ENCODE measurements at places on chromosomes 5 and 9.

- no peak for DNase-seq
These were observed 135.1 kb upstream of the ERCC6L2 start for GRCh38 chr9:95740217-95741004.

- no peak for DNase-seq
These were observed 483.0 kb upstream of the DMAC1 start for GRCh38 chr9:8282535-8282934.

DNA sequence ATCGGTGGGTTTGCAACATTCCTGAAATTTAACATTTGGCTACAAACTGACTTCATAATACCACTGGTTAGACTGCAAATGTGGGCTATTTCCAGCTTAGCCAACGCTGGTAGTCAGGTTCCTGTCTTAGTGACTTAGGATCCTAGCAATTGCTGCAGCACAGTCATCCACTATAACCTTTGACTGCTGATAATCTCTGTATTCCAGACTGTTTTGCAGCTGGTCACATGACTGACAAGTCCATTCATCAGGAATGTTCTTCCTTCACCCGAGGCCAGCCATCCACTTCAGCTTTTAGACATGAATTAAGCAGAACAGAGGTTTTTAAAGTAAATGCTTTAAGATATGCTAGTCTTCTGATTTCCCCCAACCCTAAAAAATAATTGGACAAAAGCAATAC, 425.9 kb upstream of the MPDZ start:
- DNase-seq: no peak

- no peak for DNase-seq
These were observed 89.8 kb upstream of the GABRP start for GRCh38 chr5:170693701-170694100.

DNA sequence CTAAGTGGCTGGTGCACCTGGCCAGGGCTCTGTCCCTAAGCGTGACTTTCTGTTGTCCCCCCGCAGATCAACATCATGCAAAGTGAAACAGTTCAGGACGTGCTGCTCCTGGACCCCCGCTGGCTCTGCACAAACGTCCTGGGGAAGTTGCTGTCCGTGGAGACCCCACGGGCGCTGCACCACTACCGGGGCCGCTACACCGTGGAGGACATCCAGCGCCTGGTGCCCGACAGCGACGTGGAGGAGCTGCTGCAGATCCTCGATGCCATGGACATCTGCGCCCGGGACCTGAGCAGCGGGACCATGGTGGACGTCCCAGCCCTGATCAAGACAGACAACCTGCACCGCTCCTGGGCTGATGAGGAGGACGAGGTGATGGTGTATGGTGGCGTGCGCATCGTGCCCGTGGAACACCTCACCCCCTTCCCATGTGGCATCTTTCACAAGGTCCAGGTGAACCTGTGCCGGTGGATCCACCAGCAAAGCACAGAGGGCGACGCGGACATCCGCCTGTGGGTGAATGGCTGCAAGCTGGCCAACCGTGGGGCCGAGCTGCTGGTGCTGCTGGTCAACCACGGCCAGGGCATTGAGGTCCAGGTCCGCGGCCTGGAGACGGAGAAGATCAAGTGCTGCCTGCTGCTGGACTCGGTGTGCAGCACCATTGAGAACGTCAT, 19.7 kb upstream of the CTSL start:
- no peak for DNase-seq

DNA sequence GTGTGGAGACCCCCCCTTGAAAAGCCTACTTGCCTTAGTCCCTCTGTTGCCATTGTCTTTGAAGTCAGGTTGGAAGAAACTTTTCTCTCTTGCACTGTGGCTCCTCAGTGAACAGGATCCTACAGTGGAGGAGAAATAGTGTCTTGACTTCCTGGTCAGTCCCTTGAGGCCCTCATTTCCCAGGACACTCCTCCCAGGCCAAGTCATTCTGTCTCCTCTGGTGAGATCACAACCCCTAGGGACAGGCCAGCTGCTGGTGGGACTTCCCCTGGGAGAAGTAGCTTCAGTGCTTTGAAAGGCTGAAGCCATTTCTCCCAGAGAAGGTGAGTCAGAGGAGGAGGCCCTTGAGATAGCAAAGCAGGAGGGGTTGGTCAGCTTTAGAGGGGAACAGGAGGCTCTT, 10.1 kb upstream of the GRIA1 start:
- DNase-seq: no peak

GRCh38 chr5:124524552-124525232, 221.7 kb downstream of the ZNF608 start:
- no peak for DNase-seq

- no peak for DNase-seq
These were observed 198.6 kb downstream of the MSX2 start for GRCh38 chr5:174922955-174923354.

DNA sequence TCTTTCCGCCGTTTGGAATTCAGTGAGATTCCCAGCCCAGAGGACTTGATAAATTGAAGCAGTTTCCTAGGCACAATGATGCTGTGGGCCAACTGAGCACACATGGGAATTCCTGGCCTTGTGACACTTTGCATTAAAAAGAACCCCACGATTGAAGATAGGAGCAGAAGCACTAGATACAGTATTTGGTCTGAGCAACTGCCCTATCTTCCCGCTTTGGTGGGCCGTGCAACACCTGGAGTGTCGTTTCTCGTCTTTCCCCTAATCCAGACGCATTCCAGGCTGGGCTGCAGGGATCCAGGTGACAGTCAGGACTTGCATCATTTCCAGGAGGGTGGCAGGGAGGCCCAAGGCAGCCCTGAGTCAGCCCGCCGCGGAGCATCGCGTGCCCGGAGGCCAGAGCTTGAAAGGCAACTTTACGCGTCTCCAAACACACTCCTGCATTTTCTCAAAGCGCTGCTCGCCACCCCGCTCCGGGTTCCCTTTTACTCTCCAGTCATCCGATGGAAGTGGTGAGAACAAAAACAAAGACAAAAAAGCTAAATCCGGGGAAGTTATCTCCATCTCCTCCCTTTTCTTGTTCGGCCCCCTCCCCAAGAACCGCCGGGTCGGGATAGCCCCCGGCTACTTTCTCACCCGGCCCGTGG, 753 bp upstream of the STC2 start:
- no peak for DNase-seq

DNA sequence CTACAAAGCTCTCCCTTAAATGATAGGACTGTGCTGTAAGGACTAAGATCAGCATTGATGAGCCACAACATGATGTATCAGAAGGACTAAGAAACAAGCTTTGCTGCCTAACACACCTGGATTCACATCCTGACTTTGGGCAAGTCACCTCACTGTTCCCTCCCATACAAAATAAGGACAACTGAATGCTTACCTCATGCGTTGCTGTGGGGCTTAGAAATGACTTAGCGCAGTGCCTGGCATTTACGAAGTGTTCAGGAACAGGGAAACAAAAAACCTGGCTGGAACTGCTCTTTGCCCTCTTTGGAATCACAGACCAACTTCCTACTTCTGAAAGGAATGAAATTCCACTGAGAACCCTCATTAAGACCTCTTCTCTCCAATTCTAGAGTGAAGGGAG, 113.7 kb downstream of the BAAT start:
- no peak for DNase-seq

GRCh38 chr5:119279093-119279492, 76.7 kb upstream of the TNFAIP8 start:
- no peak for DNase-seq

DNA sequence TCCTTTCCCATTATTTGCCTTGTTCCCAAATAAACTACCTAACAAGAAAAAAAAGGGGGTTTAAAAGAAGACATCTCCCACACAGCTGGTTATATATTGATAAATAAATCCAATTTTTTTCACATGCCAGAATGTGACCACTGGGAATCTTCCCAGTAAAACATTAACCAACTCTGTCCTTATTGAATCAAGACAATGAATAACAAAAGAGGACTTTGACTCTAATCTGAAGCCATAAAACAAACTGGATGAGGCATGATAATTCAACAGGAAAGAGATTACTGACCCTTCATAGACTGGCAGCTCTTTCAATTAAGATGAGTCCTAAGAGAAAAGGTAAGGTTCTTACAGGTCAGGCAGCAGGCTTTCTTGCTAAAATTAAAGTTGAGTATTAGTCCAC, 165.8 kb upstream of the CDH6 start:
- DNase-seq: no peak

- peak; percentile 4 for DNase-seq
These were observed 65.8 kb downstream of the TSTD2 start for GRCh38 chr9:97567182-97567893.

GRCh38 chr5:107424491-107424890, 246.2 kb downstream of the EFNA5 start:
- DNase-seq: no peak

DNA sequence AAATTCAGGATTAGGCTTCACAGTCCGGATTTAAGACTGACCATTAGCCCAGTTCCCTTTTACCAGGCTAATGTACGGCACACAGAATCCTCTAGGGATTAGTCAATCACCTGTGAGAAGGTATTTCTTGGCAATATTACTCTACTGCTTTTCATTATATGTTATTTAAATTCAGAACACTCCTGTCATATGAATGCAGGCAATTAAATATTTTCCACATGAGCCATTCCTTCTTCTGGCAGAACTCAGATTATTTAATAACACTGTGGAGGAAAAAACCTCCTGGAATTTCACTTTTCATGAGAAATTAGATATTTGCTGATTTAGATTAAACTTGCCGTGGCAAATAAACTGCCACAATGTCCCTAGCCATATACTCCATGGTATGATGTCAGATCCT, 1357.5 kb upstream of the C9orf72 start:
- no peak for DNase-seq

DNA sequence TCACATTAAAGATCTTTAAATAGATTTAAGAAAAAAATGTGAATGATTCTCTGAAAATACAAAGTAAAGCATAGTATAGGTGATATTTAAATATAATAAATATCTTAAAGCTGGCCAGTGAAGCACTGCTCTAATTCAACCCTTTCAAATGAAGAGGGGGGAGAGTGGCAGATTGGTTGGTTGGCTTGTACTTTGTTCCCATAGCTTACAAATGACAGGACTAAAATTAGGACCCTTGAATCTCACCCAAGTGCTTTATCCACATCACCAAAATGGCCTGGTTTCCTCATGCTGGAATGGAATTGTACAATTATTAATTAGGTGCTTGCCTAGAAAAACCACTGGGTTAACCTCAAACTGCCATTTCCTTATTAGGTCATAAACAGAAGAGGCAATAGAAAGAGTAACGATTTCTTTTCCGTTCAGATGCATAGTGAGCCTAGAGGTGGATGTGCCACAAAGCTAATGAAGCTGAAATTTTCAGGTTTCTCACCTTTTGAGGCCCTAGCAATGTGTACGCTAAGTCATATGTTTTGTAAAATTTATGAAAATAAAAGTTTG, 354.5 kb upstream of the CDH6 start:
- DNase-seq: no peak

GRCh38 chr5:84286662-84287061, 98.0 kb downstream of the EDIL3 start:
- no peak for DNase-seq

DNA sequence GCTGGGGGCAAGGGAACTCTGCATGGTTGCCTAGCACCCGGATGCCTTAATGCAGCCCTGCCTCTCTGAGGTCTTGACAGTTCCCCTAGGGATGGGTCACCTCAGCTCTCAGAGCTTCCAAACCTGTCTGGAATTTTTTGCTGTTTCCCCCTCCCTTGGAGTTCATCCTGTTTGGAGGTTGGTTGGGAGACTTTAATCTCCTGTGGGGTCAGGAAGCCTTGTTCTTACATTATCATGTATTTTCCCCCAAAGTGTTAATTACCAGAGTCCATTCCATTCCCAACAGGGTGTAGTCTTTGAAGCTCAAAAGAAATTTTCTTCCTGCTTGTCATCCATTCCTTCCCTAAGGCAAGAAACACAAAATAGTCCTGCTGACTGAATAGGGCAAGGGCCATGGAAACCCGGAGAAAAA, 150.3 kb upstream of the SPRY4 start:
- DNase-seq: no peak

- DNase-seq: no peak
These were observed 1.4 kb downstream of the SAP30L start for GRCh38 chr5:154447089-154447725.

DNA sequence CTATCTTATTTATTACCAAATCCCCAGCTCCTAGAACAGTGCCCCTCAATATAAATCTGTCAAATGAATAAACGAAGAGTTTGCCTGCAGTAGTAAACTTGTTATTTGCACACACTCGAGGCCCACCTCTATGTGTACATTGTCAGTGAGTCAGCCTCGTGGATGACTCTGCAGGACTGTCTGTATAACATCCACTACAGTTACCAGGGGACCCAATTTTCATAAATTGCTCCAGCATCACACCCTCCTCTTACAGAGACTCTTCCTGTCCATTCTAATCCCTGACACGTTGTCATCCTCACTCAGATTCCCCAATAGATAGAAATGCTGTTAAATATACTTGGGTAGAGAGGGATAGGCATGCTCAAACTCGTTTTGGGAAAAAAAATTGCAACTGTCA, 478.5 kb downstream of the RAB3C start:
- DNase-seq: no peak

- no peak for DNase-seq
These were observed 119.2 kb downstream of the SMARCA2 start for GRCh38 chr9:2134391-2134790.

GRCh38 chr5:6710551-6711318, 2.5 kb upstream of the TENT4A start:
- no peak for DNase-seq

DNA sequence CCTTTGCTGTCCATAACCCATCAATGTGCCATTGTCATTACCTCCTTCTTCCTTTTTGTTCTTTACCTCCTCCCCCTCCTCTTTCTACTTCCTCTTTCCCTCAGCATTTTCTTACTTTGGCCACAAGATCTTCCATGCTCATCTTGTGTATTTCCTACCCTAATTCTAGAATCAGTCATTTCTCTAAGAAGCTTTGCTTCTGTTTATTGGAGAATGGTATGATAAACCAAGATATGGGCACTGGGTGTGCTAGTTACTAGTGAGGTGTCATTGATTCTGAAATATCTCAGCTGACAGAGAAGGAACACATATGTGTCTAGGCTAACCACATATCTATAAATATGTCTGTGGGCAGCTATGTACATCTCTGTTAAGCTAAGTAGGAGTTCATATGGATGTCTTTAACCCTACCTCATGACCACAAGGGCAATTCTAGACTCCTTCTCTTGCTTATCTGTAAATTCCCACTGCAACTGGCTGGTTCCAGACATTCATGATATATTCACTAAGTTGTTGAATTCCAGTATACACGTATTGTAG, 2051.3 kb upstream of the CDH9 start:
- DNase-seq: no peak

DNA sequence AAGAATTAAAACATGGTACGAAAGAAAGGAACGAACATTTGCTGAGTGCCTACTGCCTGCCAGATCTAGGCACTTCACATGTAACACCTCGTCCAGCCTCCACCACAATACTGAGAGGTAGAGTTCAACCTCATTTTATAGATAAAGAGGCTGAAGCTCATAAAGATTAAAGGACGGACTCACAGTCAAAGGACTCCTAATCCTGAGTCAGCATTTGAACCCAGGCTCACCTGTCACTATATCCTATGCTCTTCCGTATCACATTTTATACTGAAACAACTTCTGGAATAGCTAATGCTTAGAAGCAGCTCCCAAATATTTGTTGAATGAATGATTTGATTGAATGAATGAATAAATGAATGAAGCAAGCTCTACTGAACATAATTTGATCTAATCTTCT, 22.5 kb downstream of the PDCD1LG2 start:
- DNase-seq: no peak

- DNase-seq: no peak
These were observed 256.9 kb downstream of the DMAC1 start for GRCh38 chr9:7542693-7543092.

All from pancreas (tissue), 10 donors.